ENCODE measurements at places on chromosomes 4 and X. TPM values are rescaled to one million over a fixed set of nuclear protein-coding genes. Genes with fewer than 3 reads are reported as not detected.

GPR82 gene
- not detected for total RNA-seq

ANXA3 gene
- total RNA-seq, result 4.3 TPM

FGF13 gene
- total RNA-seq, result 1.7 TPM

CFAP299 gene
- 1.7 TPM for total RNA-seq

CXCL11 gene
- total RNA-seq, result not detected

MAGEB2 gene
- total RNA-seq, result not detected

SLC6A14 gene
- total RNA-seq, result not detected
